CD4-positive, alpha-beta T cell treated with Interleukin-15 for 4 hours (primary cell): ENCODE measurements at places on chromosomes 11 and 22.

DNA sequence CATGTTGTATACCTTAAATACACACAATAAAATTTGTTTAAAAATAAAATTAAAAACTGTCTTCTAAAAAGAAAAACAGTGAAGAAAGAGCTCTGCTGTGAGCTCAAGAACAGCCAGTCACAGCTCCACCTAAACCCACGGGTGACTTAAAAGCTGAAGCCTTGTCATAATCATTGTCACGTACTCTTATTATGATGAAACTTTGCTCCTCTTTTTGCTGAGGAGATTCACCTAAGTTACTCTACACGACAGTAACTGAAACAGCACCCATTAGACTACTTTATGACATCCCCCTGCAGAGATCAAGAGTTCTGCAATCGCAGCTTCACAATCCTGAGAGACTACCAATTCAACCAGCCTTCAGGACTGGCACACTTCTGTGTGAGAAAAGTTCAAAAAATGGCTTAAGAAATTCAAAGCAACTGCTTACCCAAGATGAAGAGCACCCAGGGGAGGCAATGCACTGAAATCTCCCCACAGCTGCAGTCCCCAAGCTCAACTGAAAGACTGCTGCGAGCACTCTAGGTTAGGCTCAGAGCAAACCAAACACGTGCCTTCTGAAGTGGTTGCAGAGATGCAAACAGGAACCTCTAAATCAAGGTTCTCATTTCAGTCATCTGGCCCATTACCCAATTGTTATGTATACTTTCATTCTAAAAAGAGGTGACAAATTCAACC, at the start of gene JAML:
JAML (minus strand) TSS at position 501 of the 678 bp plus-strand sequence. CDS start 10,145 bp downstream, outside the sequence.
- DNase-seq = peak; percentile 65

DNA sequence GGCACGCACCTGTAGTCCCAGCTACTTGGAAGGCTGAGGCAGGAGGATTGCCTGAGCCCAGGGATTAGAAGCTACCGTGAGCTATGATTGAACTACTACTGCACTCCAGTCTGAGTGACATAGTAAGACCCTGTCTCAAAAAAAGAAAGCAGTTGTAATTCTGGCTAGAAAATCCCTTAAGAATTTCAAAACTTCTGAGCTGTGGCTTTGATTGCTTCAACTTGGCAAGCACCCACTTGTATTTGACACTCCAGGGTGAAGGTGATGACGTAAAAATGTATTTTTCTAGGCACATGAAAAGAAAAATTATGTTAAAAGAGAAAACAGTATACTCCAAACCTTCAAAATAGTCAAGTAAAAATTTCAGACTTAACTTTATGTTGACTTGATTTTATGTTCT, 23.6 kb upstream of the ALKBH3 start:
- no peak for DNase-seq

DNA sequence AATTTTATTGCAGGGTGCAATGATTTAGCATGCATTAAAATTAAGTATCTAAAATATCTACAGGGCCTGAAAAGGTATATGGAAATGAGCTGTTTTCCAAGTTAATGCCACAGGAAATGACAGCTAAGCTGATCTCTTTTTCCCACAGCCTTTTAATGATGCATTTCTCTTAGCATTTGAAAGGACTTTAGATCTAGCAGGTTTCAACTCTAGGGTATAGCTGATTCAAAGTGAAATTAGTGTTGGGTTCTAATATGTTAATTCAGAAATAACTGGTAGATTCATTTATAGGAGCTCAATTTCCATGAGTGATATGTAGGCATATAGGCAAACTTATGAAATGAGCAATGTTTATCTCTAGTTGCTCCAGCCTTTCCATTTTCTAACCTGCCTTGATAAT, 274.2 kb downstream of the CASP12 start:
- DNase-seq = no peak

DNA sequence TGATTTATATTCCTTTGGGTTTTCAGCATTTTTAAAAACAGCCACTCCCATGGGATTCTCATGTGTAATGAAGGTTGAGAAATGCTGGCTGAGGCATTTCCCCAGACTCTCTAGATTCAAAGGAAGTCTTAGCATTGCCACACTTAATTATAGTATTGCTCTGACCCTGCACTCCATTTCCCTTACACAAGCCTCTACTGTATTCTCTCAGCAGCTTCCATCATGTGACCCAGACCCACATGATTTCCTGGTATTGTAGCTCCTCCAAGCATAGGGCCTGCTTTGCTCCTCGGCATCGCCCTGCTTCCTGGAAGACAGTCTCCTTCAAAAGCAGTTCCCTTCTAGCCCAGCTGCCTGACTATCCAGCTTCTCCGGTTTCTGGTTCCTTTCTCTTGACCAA, 261.5 kb downstream of the LARGE1 start:
- DNase-seq = no peak

GRCh38 chr11:103378931-103379330, 269.7 kb downstream of the DYNC2H1 start:
- no peak for DNase-seq

- no peak for DNase-seq
Observed at GRCh38 chr11:133547808-133548494, 15.7 kb upstream of the OPCML start.

- DNase-seq = no peak
Observed at GRCh38 chr11:79331203-79331901, 109.5 kb downstream of the TENM4 start.

DNA sequence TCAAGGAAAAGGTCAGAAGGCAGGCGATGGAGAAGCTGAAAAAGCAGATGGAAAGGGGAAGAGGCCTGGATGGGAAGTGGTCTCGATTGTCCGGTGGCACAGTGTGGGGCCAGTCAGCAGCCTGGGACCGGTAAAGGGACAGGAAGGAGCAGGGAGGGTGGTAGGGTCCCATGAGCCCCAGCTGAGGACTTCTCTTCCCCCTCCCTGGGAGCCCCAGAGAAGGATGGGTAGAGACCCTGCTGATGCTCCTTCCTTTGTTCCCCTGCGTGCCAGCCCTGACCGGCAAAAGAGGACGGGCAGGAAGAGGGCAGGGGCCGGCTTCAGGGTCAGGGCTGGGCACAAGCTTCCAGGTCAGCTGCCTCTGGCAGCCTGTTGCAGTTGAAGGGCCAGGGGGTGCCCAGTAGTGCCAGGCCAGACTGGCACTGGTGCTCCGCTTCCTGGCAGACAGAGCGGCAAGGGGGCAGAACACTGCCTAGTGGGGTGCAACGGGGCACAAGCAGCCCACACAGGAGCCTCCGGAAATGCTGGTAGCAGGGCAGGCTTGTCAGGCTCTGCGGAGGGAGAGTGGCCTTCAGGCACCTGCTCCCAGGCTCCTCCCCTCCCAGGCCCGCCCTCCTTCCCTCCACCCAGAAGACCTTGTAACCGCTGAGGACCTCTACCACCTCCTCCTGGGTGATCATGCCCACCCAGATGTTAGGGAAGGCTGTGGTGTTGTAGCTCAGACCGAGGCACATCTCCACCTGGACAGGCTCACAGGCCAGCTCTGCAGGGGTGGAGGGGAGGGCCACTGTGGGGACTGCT, 739 bp upstream of the C1QTNF5 start:
- no peak for DNase-seq

GRCh38 chr11:19199048-19199447, 2.7 kb downstream of the CSRP3 start:
- no peak for DNase-seq

DNA sequence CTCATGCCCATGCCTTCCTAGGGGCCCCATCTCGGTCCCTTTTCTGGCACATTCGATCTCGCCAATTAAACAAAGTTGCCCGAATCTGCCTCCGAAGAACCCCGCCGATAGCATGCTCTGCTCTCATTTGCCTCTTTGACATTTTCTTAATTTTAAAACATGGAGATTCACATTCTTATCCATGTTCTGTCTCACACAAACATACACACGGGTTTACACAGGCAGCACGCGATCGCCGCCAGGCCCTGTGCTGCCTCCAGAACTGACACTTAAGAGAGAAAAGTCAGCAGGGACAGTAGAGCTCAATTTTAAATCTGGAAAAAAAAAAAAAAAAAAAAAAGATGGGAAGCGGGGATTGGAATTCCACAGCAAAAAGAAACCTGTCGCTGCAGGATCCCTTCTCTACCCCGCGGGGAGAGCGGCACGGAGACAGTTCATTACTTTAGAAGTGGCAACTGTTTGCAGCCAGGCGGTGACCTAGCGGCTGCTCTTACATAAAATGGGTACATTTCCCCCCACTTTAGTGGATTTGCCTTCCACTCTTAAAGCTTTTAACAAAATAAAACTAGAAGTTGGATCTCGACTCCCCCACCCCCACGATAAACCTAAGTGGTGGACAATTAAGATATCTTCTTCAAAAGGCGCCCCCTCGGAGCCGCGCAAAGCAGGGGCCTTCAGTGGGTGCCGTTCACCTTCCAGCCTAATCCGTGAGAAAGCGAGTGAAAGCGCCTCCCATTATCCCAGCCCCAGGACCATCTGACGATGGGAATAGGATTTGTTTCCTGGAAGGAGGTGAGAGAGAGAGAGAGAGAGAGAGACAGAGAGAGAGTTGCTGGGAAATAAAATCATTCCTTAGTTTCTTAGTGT, 13.7 kb downstream of the PAX6 start:
- DNase-seq = no peak

- DNase-seq = no peak
Observed at GRCh38 chr11:5204787-5205186, 4.3 kb upstream of the OR51V1 start.

- no peak for DNase-seq
Observed at GRCh38 chr22:43302531-43303041, 40.6 kb downstream of the SCUBE1 start.

GRCh38 chr11:120336641-120337354, 585 bp downstream of the ARHGEF12 start:
- DNase-seq = no peak

GRCh38 chr11:61353131-61354067, 8.3 kb downstream of the CYB561A3 start:
- DNase-seq = no peak

DNA sequence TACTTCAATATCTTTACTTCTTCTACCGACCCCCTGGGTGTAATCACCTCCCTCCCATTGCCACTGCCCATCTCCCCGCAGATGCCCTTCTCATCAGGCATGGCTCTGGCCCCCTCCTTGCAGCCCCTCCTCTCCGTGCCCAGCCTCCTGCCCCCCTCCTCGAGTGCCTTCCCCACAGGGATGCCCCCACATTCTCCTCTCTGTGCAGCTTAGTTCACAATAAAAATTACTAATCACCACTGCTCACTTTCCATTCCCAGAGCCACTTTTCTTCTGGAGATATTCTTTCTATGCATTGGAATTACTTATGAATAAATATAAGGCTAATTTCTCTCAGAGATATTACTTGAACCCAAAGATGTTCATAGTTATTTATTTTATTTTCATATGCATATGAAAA, 22.1 kb downstream of the IFITM10 start:
- no peak for DNase-seq

- DNase-seq = no peak
Observed at GRCh38 chr11:9855579-9856287, 191.9 kb downstream of the SWAP70 start.

- no peak for DNase-seq
Observed at GRCh38 chr11:66691311-66691980, 13.8 kb upstream of the RBM4B start.

DNA sequence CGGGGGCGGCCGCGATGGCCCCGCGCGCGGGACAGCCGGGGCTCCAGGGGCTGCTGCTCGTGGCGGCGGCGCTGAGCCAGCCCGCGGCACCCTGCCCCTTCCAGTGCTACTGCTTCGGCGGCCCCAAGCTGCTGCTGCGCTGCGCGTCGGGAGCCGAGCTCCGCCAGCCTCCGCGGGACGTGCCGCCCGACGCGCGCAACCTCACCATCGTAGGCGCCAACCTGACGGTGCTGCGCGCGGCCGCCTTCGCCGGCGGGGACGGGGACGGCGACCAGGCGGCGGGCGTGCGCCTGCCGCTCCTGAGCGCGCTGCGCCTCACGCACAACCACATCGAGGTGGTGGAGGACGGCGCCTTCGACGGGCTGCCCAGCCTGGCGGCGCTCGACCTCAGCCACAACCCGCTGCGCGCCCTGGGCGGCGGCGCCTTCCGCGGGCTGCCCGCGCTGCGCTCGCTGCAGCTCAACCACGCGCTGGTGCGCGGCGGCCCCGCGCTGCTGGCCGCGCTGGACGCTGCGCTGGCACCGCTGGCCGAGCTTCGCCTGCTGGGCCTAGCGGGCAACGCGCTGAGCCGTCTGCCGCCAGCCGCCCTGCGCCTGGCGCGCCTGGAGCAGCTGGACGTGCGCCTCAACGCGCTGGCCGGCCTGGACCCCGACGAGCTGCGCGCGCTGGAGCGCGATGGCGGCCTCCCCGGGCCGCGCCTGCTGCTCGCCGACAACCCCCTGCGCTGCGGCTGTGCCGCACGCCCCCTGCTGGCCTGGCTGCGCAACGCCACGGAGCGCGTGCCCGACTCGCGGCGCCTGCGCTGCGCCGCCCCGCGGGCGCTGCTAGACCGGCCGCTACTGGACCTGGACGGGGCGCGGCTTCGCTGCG, 697 bp downstream of the TPBGL start:
- peak; percentile 90 for DNase-seq

GRCh38 chr11:31875866-31876560, 64.9 kb upstream of the PAX6 start:
- DNase-seq = no peak

DNA sequence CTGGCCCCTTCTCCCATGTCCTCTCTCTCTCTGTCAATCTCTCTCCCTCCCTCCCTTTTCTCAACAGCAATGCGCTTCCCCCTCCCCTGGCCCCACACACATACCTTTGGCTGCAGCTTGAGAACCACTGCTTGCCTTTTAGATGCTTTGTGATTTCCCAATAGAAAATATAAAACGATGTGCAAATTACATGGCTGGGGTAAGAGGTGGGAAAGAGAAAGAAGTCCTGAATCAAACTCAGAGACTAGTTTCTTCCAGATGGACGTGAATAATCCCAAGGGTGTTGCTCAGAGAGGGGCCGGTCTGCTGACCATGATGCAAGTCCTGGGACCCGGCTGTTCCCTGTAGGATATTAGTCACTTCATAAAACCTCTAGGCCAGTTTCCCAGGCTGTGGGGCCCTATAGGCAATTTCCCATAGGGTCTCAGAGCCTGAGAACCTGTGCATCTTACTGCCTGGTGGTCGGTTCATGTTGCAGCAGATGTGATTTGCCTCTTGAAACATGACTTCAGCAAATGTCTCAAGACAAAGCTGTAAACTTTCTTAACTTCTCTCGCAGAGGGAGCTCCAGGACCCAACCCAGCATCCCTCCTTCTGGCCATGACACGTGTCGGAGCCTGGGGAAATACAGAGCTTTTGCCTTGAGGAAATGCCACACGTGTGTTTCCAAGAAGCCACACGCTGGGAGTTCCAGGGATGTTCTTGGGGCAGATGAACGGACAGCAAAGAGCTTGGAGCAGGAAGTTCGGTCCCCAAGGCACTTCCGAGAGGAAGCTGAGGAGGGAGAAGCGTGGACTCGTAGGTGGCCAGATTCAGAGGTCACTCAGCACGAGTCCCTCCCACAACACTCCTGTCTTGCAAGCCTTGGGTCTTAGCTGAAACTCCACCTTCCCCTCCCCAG, 34.5 kb upstream of the ETS1 start:
- no peak for DNase-seq
